ENCODE measurements at places on chromosomes 5 and 9.

- no peak for DNase-seq
Measured at GRCh38 chr5:134086943-134087305, 27.6 kb upstream of the TCF7 start.

DNA sequence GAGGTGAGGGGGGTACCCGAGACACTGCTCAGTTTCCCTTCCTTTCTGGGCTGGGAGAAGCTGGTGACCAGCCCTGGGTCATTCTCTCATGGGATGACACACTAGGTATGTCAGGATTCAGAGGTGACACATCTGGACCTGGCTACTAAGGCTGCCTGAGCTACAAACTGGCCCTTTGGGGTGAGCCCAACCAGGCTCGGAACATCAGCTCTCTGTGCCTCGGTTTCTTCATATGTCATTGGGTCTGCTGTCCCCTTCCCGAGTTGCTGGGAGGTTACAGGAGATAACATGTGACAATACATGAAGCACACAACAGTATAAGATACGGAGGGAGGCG, 11.8 kb downstream of the CARD19 start:
- no peak for DNase-seq

- DNase-seq: no peak
Measured at GRCh38 chr5:31827867-31828266, 188.9 kb downstream of the PDZD2 start.

GRCh38 chr5:78677777-78678668, 29.5 kb upstream of the LHFPL2 start:
- peak; percentile 75 for DNase-seq

DNA sequence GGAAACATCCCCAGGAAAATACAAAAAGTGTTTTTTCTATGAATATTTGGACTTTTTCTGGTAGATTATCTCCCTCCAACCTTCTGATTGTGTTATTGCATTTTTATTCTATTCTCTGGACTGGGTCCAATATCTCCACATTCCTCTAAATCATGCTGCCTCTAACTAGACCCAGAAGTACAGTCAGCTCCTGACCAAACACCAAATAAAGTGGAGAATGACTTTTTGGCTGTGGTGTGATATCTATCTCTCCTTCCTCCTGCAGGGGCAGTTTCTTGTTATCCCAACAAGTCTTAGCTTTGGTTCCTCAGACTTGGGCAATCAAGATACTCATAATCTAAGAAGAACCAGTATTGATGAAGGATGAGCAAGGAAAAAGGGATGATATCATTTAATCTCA, 3.2 kb upstream of the RAI14 start:
- no peak for DNase-seq

GRCh38 chr9:98570663-98571440, 137.9 kb downstream of the GABBR2 start:
- DNase-seq: no peak

- DNase-seq: no peak
Measured at GRCh38 chr9:120936764-120937122, 10.1 kb upstream of the TRAF1 start.

GRCh38 chr5:123039673-123040072, 3.1 kb upstream of the PPIC start:
- DNase-seq: no peak

DNA sequence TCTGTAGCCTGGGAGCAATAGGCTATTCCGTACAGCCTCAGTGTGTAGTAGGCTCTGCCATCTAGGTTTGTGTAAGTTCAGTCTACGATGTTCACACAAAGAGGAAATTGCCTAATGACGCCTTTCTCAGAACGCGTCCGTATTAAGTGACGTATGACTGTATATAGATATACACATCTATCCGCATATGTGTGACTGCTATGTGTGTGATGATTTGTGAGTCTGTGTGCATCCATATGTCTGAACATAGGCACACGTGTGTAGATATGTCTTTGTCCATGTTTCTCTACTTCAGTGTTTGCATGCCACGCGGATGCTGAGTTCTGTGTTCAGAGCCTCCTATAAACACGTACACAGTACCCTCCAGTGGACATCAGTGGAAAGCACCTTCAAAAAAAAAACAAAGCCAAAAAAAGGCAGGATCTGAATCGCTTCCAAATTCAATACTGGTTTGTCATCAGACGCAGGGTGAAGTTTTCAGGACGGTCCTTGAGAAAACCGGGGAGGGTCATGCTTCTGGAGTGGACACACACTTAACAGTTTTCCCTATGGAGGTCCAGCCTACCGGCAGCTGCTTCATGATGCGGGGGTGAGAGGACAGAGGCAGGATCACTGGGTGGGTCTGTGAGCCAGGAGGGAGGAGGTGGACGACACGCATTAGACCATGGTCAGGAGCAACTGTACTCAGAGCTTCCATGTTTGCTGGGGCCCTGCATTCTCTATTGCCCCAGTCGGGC, 29.5 kb upstream of the ALDH1B1 start:
- peak; percentile 59 for DNase-seq

DNA sequence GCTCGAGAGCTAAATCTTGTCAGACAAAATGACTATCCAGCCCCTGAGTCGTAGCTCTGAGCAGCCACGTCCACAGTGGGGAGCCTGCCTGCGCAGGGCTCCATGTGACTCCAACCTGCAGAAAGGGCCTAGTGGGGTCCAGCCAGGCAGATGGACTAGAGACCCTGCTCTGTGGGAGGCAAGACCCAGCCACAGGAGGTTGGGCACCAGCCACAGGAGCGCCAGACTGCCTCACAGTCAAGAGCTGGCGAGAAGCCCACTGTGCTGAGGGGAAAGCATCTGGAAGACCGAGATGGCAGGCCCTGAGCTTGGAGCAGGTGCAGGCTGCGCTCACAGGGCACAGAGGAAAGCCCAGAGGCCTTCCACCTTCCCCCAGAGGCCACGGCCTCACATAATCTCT, 61.4 kb downstream of the C5orf15 start:
- DNase-seq: no peak

GRCh38 chr5:19044931-19045695, 942.9 kb downstream of the CDH18 start:
- no peak for DNase-seq

GRCh38 chr5:159273923-159274322, 10.8 kb downstream of the UBLCP1 start:
- no peak for DNase-seq

- no peak for DNase-seq
Measured at GRCh38 chr9:89315482-89315881, 2.8 kb upstream of the SECISBP2 start.

GRCh38 chr5:138699482-138699881, 53.7 kb upstream of the CTNNA1 start:
- no peak for DNase-seq

- DNase-seq: no peak
Measured at GRCh38 chr9:93677641-93678136, 101.3 kb downstream of the PHF2 start.

GRCh38 chr5:98307811-98308210, 465.7 kb upstream of the RGMB start:
- DNase-seq: no peak

GRCh38 chr5:149728303-149728702, 1.8 kb upstream of the PPARGC1B start:
- no peak for DNase-seq

DNA sequence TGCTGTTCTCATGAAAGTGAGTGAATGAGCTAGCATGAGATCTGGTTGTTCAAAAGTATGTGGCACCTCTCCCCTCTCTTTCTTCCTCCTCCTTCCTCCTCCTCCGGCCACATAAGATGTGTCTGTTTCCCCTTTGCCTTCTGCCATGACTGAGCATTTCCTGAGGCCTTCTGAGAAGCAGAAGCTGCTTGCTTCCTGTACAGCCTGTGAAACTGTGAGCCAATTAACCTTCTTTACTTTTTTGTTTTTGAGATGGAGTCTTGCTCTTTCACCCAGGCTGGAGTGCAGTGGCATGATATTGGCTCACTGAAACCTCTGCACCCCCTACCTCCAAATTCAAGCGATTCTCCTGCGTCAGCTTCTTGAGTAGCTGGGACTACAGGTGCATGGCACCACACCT, 6.1 kb downstream of the S100Z start:
- peak; percentile 68 for DNase-seq

DNA sequence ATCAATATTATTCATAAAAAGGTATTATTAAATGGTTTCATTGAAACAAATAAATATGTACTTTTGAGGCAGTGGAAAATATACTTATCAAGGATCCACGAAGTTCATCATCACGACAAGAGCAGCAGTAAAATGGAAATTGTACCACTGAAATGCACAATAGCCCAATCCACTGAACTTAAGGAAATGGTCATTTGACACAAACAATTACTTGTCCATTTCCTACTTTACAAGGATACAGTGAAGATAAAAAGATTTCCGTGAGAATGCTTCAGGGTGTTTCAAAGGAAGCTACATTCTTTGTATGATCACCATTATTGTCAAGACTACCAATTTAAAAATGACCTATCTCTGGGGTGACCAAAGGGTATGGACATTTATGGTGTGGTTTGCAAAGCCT, 210.3 kb downstream of the SYK start:
- DNase-seq: no peak

- DNase-seq: no peak
Measured at GRCh38 chr5:57783693-57784092, 301.1 kb upstream of the ACTBL2 start.

DNA sequence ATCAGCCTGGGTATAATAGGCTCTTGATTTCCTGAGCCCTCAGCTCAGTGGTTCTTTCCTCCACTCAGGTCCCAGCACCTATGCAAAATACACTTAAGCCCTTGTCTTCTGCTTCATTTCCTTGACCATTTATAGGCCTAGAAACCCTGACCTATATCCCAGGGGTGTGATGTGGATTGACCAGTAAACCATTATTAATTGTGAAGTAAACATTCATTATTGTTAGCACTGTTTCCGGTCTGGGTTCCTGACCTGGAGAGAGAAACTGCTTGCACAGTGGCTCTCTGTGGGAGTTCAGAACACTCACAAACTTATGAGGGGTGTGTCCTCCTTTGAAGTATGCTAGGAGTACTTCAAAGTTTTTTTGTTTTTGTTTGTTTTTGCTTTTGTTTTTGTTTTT, 19.6 kb upstream of the TOMM5 start:
- no peak for DNase-seq

- DNase-seq: no peak
Measured at GRCh38 chr5:58490402-58491050, 709 bp upstream of the GAPT start.

DNA sequence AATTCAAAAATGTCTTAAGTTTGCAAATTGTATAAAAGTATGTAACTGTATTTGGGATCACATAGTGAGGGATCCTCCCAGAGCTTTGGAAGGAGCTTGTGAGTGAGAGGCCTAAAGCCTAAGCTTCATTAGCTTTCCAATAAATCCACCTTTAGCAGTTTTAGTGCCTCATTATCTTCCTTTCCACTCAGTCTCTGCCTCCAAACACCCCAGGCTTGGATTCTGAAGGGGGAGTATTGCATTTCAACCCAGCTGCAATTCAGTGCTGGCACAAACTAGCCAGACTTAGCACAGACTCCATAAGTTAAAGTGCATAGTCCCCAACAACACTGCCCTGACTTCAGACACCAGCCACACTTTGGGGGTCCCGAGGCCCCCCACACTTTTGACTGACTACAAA, 113.5 kb downstream of the SMARCA2 start:
- DNase-seq: no peak

- DNase-seq: no peak
Measured at GRCh38 chr9:111891910-111892499, 4.6 kb upstream of the UGCG start.

GRCh38 chr9:27408482-27408881, 111.5 kb upstream of the EQTN start:
- DNase-seq: no peak

- no peak for DNase-seq
Measured at GRCh38 chr5:15929611-15930263, 249.9 kb downstream of the MARCHF11 start.

- DNase-seq: no peak
Measured at GRCh38 chr5:33475706-33476105, 34.9 kb downstream of the TARS1 start.

DNA sequence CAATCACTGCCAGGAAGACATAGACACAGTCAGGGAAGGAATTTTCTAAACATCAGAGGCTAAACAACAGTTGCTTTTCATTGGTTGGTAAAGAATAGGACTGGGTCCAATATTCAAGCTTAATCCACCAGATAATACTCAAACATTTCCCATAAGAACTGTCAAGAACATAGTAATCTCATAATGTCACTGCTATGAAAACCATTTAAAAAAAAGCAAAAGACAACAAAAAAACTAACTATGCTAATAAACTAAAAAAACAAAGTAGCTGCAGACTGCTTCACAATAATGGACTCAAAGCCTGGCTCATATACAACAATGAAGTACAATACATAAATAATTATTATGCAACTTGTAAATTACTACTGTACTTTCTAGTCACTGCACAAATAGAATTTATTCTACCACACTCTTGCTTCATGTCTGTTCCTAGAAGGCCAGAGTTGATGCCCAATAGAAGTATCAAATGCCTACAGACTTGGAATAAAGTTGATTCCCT, 148.7 kb downstream of the MLLT3 start:
- no peak for DNase-seq

DNA sequence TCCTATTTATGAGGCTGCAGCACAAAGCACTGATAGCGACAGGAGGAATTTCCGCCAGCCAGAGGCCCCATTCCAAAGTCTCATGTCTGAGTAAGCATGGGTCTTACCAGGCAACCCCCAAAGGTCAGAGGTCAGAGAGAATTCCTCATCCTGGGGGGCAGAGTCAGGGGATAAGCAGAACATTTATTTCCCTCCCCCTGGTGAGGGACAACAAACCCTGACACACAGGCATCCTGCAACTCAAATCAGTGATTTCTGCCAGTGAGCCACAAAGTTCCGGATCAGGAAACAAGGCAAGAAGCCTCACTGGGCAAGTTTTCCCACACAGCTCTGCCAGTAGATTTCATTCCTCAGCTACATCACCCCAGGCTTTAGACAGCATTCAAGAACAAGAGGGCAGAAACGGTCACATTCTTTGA, 37.0 kb downstream of the ADAMTS12 start:
- DNase-seq: no peak

GRCh38 chr9:26413611-26414010, 479.0 kb downstream of the CAAP1 start:
- no peak for DNase-seq

DNA sequence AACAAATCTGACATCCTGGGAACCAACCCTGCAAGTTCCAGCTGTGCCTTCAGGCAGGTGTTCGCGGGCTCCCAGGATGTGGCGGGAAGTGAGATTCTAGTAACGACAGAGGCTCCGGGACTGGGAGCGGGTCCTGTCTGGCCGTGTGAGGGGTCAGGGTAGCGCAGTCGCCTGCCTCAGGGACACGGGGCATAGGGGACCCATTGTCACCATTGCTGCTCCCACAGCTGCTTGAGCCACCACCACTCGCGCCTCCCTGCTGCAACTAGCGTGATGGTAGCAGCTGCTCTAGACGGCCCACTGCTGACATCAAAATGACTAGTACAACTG, 468.5 kb downstream of the CDH9 start:
- no peak for DNase-seq

- no peak for DNase-seq
Measured at GRCh38 chr9:26891726-26892125, 876 bp downstream of the CAAP1 start.

DNA sequence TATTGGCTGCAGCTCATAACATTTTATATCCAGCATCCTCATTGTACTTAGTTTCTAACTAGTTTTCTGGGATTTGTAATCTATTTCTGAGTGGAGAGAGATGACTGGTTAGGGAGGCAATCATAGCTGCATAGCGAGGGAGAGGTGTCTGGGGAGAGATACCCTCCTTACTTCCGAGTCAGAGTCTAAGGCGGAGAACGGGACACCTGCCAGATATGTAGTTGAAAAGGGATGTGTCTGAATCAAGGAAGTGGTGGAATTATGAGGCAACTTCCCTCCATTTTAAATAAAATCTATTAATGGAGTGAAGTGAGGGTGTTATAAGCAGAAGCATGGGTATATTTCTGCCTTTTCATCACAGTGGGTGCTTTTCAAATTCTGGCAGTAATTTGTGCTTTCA, 126.5 kb downstream of the MAST4 start:
- DNase-seq: no peak

All from suppressor macrophage treated with lipopolysaccharide for 4 hours (primary cell).